ENCODE measurements at places on chromosomes 1 and 21.

GRCh38 chr1:15157524-15158399, 4.2 kb downstream of the TMEM51 start:
- DNase-seq: no peak

DNA sequence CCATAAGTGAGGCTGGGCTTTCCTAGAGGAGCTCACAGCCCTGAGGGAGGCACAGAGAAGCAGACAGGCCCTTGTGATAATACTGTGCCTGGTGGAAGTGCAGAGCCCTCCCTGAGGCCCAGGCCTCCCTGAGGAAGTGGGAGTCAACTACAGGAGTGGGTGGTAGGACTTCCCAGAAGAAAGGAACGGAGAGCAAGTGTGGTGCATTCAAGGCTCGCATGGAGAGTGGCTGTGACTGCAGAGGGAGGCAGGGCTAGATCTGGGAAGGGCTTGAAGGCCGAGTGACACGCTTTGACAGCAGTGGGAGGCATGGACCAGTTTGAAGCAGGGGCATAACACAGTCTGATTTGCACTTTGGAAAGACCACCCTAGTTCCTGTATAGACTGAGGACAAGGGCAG, 37.3 kb downstream of the AZIN2 start:
- DNase-seq: no peak

DNA sequence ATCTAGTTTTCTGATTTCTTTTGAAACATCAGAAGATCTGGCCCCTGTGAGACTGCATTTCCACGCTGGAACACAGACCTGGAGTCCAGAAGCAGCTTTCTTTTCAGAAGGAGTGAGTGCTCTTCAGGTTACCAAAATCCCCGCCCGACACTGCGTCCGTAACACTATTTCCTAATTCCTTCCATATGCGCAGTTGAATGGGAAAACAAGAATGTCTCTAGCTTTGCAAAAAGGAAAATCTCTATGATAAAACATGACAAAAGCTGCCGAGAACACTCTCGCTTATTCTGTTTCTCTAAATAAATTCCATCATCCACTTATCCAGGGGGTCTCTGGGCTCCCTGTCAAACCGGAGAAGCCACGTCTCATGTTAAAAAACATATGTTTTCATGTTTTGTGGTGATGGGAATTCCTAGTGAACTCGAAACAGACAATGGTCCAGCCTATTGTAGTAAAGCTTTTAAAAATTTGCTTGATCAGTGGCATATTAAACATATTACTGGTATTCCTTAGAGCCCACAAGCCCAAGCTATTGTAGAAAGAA, 67.7 kb downstream of the PLD5 start:
- no peak for DNase-seq

- DNase-seq: peak; percentile 58
Observed at GRCh38 chr1:59414406-59415133, 117.7 kb downstream of the FGGY start.

DNA sequence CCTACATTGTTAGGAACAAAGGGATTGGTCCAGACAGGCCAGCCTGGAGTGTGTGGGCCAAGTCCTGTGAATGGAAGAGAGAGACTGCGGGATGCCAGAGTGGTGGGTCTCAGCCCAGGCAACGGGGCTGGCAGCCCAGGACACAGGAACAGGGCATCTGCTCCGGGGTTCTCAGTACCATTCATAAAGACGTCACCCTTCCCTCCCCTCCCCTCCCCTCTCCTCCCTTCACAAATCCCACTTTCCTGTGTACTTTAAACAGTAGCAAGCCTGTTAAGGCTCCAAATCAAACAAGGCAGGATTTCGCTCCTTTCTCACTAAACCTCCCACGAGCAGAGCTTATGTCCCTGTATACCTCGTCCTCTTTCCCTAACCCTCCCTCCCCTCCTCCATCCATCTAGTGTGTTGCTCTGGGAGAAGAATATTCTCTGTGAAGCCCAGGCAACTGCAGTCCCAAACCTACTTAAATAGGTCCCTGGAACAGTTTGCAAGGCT, 4.2 kb upstream of the PLXNA2 start:
- DNase-seq: no peak

- DNase-seq: peak; percentile 86
Observed at GRCh38 chr1:178609015-178609414, 96.1 kb downstream of the TEX35 start.

- DNase-seq: peak; percentile 0
Observed at GRCh38 chr1:107404756-107405155, 263.9 kb downstream of the NTNG1 start.

DNA sequence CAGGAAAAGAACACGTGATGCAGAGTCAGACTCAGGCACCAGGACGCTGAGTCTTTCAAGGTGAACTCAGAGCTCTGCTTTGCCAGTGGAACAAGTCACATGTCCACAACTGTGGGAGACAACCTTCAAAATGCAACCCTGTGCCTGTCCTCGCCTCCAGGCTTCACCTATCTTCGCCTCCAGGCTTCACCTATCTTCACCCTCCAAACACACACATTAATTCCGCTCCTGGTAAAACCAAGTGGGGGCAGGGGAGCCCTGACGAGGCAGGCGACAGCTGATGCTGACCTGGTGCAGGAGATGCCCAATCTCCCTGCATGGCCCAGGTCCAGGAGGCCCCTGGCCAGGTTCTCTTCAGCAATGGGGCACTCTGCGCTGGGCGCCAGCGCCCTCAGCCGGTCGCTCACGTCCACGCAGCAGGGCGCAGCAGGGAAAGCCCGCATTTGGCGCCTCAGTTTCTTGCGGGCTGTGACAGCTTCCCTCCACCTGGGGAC, 28.0 kb upstream of the LSS start:
- no peak for DNase-seq

GRCh38 chr1:225886159-225887029, 2.6 kb downstream of the LEFTY1 start:
- DNase-seq: no peak

DNA sequence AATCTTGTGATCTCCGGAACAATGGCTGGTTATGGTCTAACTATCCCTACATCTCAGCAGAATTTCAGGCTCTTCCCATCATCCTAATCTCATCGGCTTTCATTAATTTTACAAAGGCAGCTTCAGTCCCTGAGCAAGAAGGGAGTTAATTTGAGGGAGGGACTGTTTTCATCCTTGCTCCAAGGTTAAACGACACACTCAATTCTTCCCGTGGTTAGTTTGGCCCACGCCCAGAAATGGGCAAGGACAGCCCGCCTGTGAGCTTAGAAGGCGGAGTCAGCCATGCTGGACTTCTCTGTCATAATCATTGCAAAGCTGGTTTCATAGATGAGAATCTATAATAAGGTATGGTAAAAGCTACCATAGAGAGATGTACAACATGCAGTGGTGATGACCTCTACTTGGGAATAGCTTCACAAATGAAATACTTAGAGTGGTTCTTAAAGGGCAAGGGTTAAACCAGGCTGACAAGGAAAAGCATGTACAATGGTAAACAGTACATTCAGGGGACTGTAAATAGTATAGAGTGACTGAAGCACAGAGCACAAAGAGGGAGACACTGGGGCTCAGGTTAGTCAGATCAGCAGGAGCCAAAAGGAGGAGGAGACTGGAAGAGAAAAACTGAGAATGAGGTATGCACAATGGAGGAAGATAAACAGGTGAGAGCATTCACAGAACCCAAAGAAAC, 108.8 kb downstream of the SMYD3 start:
- DNase-seq: no peak

DNA sequence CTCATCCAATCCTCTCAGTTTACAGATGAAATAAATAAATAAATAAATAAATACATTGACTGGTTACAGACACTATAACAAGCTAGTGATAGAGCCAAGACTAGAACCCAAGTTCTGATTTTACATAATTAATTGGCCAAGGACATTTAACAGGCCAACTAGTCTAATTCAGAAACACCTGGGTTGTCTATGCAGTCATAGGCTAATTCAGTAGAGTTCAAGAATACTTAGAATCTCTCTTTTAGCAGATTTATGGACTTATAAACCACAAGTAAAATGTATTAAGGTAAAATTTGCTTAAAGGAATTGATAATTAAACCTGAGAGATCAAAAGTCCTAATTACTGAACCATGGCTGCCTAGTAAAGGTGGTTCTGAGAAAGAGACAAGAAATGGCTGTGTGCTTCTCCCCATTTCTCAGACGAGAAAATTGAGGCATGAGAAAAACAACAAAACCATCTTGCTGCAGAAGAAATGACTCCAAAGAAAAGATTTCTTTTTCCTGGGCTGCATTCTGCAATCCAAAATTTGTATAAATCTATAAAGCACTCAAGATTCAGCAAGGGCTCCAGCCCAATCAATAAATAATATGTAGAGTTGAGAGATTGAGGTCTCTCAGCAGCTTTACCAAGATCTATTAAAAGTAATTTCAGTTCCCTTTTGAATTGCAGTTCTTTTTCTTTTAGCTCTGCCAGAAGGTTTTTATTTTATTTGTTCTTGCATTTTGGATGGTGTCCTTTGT, 98.3 kb downstream of the DUSP10 start:
- DNase-seq: no peak

DNA sequence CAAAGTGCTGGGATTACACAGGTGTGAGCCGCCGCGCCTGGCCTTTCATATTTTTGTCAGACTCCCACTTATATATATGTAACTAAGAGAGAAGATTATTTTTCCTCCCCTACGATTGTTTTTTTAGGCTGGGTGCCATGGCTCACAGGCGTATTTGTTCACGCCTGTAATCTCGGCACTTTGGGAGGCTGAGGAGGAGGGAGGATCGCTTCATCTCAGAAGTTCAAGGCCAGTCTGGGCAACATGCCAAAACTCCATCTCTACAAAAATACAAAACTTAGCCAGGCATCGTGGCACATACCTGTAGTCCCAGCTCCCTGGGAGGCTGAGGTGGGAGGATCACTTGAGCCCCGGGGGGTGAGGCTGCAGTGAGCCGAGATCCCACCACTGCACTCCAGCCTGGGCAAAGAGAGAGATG, 23.9 kb upstream of the ITLN2 start:
- DNase-seq: peak; percentile 69

DNA sequence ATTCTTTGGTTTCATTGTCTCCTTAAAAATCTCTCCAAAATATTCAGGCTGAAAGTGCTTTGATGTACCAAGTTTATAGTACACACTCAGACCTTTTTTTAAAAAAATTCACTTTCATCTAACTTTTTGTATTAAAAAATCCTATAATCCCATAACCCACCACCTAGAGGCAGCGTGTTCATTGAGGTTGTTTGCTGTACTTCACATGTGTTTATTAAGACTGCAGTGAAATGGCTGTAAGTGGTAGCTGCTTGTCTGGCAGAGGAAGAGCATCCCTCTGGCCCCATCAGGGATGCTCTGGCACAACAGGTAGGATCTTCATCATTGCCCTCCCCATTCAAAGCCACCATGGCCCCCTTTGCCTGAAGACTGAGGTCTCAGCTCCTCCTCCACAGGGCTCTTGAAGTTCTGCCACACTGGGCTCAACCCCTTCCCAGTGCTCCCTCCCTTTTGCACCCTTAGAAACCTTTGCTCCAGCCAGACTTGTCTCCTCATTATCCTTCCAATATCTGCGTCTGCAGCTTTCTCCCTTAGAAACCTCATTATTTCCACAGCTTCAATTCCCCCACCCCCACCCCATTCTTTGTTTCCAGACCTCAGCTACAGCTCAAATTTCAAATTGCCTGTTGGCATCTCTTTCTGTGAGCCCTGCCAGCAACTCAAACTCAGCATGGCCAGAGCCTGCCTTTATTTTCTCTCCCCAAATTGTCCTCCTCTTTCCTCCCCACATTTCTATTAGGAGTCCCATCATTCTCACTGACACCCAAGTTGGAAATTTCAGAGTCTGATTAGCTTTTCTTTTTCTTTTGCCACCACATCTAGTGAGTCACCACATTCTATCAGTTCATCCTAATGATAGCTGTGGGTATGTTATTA, 369.6 kb upstream of the USP24 start:
- DNase-seq: peak; percentile 51

Data from fibroblast of pulmonary artery (primary cell).